ENCODE measurements at places on chromosomes 4 and X.

DNA sequence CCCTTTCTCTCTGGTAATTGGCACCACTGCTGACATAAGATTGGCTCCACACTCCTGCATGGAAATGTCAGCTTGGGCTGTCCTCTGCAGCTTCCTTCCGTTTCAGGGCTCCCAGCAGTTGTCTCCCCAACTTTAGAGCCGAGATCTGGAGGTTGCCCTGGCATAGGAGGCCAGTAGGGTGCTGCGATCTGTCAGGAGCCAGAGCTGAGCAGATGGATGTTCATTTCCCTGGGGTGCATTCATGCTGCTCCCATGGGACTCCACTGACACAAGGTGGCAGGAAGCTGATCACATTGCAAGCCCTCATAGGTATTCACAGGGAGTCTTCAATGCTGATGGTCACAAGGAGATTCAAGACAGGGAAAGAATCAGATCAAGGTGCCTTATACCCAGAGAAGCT lies 116.6 kb upstream of the RAI2 start:
- no peak for DNase-seq

DNA sequence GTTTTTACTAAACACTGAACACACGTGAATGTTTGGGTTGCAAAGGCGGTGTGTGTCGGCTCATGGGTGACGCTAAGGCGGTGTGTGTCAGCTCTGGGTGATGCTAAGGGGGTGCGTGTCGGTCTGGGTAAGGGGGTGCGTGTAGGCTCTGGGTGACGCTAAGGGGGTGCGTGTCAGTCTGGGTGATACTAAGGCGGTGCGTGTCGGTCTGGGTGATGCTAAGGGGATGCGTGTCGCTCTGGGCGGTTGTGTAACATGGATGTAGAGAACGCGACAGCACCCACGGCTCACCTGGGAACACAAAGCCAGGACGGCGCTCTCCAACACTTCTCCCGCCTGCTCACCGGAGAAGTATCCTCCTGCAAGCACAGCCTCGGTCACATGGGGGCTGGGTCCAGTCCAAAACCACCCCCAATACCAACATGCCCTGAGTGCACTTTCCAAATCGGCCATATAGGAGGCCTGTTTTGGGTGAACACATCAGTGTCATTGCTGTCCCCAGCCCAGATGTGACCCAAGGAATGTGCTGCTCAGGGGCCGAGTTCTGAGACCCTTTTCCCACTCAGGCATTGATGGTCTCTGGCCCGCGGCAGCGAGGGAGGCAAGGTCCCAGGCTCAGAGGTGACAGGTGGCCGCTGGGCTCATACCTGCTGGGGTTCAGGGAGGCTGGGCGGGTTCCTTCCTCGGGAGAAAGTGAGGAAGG lies 67.1 kb downstream of the ACOX3 start:
- DNase-seq: no peak

GRCh38 chrX:153469811-153470410 lies 465 bp downstream of the HAUS7 start:
- no peak for DNase-seq

DNA sequence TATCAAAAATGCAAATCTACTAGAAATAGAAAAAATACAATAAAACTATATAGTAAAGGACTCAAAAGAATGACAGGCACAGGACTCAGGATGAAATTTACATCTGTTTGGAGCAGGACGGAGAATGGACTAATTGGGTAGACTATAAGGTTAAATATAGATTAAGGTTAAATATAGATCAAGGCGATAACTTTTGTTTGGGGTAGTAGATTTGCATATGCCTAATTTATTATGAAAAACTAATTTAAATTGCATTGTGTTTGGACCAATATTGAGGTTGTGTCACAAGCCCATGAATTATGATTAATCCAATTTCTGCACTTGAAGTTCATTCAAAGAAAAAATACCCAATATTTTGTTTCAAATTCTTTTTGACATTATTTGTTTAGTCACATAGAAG lies 31.0 kb downstream of the MTHFD2L start:
- no peak for DNase-seq

DNA sequence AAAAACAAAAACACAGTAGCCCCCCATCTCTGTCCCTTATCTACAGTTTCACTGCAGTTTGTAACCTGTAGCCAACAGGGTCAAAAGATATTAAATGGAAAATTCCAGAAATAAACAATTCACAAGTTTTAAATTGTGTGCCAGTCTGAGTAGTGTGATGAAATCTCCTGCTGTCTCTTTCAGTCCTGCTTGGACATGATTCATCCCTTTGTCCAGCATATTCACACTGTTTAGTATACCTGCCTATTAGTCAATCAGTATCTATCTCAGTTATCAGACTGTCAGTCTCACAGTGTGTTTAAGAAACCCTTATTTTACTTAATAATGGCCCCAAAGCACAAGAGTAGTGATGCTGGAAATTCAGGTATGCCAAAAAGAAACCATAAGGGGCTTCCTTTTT lies 21.9 kb downstream of the CNOT6L start:
- DNase-seq: no peak

- no peak for DNase-seq
Measured at GRCh38 chrX:112011376-112011775, 71.2 kb downstream of the TRPC5 start.

GRCh38 chr4:13988353-13989305 lies 361.1 kb upstream of the BOD1L1 start:
- no peak for DNase-seq

- no peak for DNase-seq
Measured at GRCh38 chrX:38165023-38165422, 55.6 kb downstream of the SRPX start.

DNA sequence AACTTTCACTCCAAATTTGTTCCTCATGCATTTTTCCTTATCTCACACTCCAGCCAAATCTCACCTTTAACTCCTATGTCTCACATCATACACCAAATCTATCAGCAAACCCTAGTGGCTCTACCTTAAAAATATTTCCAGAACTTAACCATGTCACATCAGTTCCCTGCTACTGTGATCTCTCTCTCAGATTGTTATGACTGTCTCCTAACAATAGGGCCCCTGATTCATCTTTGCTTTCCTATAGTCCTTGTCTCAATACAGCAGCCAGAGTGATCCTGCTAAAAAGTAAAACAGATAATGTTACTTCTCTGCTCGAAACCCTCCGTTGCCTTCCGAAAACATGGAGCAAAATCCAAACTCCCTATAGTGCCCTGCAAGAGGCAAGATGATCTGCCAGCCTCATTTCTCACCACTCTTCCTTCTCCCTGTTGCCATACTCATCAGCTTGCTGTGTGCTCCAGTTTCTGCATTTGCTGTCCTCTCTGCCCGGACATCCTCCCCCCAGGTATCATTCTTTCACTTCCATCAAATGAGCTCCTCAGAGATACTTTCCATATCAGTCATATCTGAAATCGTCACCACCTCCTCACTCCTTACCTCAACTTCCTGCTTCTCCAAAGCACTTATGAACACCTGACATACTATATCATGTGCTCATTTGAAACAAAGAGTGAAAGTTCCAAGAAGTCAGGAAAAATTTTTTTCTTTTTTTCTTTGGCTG lies 293.4 kb upstream of the NR3C2 start:
- no peak for DNase-seq

DNA sequence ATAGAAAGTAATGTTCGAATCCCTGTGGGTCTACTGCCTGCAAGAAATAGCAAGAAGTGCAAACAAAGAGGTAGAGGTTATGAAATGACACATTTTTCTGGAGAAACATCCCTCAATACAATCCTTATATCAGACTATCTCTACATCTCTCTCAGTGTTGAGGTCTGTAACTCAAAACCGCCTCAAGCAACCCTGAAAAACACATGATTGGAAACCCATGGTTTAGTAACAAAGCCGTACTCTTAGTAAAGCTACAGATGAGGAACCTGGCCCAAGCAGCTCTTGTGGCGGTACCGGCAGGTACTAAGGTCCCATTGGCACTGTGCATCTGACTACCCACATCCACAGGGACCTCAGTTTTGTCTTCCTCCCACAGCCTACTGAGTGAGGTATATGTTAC lies 53.9 kb downstream of the IRF2 start:
- DNase-seq: no peak

DNA sequence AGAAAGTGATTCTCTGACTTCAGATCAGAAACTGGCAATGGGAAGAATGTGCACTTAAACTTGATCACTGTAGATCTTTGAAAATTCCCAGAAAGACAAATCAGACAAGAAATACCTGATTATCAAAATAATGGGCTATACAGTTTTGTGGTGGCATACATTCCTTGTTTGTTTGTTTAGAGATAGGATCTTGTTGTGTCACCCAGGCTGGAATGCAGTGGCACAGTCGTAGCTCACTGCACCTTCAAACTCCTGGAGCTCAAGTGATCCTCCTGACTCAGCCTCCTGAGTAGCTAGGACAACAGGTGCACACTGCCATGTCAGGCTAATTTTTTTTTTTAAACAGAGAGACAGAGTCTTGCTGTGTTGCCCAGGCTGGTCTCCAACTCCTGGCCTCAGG lies 81.0 kb upstream of the SPRY1 start:
- DNase-seq: no peak

- no peak for DNase-seq
Measured at GRCh38 chrX:136781180-136781797, 557 bp upstream of the ARHGEF6 start.

DNA sequence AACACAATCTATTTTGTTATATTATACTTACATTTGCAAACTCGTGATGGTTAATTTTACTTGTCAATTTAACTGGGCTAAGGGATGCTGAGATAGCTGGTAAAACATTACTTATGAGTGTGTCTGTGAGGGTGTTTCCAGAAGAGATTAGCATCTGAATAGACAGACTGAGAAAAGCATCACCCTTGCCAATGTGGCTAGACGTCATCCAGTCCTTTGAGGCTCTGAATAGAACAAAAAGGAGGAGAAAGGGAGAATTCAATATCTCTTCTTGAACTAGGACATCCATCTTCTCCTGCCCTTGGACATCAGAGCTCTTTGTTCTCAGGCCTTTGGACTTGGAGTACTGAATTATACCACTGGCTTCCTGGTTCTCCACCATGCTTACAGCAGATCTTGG lies 154.6 kb downstream of the EPHA5 start:
- DNase-seq: no peak

Measured in renal cortex interstitium (tissue), 15 donors.